ENCODE measurements at places on chromosomes 1 and 21.

GRCh38 chr1:106398391-106398790, 658.1 kb upstream of the PRMT6 start:
- no peak for DNase-seq

GRCh38 chr1:215375381-215375780, 191.7 kb upstream of the KCTD3 start:
- no peak for DNase-seq

GRCh38 chr1:29672416-29673227, 436.3 kb downstream of the PTPRU start:
- DNase-seq: no peak

- no peak for DNase-seq
Measured at GRCh38 chr1:101243751-101244150, 6.9 kb downstream of the S1PR1 start.

- DNase-seq: no peak
Measured at GRCh38 chr1:5974631-5975030, 17.6 kb downstream of the NPHP4 start.

DNA sequence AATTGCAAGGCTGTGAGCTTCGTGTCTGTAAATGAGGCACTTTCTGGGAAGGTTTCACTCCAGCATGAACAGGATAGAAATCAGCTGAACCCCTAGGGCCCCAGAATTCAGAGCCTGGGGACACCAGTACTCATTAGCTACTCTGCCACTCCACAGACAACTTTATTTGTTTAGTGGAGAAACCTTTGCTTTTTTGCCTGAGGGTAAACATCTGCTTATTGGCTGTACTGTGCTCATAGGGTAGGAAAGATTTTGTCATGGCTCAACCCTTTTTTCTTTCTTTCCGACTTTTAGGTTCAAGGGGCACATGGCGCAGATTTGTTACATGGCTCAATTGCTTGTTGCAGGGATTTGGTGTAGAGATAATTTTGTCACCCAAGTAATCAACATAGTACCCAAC, 138.4 kb upstream of the BACE2 start:
- no peak for DNase-seq

GRCh38 chr1:16302709-16303627, 49.3 kb downstream of the FBXO42 start:
- DNase-seq: no peak

DNA sequence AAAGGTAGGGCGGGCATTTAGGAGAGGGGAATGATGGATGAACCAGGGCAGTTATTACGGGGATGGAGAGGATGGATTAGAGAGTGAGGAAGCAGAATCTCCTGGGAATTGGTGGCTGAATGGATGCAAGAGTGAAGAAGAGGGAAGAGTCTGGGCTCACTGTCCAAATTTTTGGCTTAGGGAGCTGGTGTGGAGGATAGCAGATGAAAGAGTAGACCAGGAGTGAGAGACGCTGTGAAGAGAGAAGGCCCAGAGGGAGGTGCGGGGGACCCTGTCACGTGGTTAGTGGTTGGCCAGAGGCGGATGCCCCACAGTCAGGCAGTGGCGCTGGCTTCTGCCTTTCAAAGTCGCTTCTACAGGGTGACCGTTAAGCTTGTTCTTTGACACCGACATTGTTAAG, 78.4 kb downstream of the PEX14 start:
- DNase-seq: no peak

- DNase-seq: no peak
Measured at GRCh38 chr1:156099282-156099681, 15.2 kb upstream of the LMNA start.

DNA sequence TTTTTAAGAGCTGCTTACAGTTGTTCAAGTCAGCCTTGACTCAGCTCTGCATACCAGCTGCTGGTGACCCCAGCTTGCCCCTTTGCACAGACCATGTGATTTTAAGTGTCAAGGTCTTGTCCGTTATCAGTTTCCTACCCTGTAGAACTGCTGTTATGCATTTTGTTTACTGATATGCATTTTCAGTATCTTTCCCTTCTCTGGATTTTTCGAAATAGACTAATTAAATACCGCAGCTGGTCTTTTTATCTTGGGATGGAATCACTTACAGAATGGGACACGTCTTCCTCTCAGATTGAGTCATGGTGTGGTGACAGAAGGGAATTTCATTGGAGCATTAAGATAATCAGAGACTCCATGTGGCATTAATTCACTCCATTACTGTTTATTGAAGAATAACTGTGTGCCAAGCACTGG, 145.6 kb downstream of the FMN2 start:
- DNase-seq: no peak

GRCh38 chr1:182715531-182715930, 31.1 kb upstream of the RGS8 start:
- DNase-seq: no peak

- DNase-seq: no peak
Measured at GRCh38 chr1:244960904-244961303, 96.6 kb upstream of the HNRNPU start.

DNA sequence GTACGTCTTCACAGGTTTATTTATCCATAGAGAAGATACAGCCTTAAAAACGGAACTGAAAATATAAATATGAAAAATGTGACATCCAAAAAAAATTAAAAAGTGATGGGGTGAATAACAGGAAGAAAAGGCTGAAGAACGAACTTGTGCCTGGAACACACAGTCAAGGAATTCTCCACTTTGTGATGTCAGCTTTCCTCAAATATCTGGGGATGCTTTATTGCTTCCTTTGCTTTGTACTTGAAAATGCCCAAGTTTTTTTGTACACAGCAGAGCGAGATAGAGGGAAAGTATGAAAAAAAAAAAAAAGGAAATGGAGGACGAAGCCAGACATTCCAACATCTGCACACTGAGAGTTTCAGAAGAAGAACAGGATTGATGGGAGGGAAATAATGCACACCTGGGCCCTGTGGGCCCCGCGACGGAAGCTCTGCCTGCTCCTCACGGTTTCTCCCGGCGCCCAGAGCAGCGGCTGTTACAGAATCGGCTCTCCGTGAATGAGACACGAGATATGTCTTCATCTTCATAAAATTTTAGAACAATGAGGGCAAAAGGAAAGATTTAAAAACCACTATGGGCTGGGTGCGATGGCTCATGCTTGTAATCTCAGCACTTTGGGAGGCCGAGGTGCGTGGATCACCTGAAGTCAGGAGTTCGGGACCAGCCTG, 10.0 kb upstream of the LRRC3 start:
- DNase-seq: no peak

GRCh38 chr1:19376428-19377372, 64.6 kb downstream of the SLC66A1 start:
- no peak for DNase-seq

GRCh38 chr1:205672970-205673369, 7.3 kb downstream of the SLC45A3 start:
- no peak for DNase-seq

DNA sequence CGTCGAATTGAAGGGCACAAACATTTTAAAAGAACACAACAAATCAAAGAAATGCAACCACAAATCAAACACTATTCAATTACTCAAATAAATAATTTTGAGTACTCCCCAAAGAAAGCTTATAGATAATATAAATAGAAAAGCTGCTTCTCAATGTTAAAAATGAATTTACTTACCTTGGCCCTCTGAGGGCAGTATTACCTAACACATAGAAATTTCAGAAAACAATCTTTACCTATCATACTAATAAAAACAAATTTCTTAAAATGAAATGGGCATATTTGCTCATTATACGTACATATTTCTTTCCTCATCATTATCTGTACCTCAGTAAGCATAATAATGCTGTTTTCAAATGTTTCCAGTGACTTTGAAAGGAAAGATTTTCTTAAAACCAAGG, 141.8 kb downstream of the AKT3 start:
- no peak for DNase-seq

GRCh38 chr1:115445090-115445489, 107.0 kb upstream of the NGF start:
- DNase-seq: no peak

Measured in GOT3 (cell line).